Stimulated activated CD8-positive, alpha-beta memory T cell treated with anti-CD3 and anti-CD28 coated beads, Interleukin-7, amount 100 ng/mL, for 24 hours (primary cell): ENCODE measurements at places on chromosomes 11 and 22.

DNA sequence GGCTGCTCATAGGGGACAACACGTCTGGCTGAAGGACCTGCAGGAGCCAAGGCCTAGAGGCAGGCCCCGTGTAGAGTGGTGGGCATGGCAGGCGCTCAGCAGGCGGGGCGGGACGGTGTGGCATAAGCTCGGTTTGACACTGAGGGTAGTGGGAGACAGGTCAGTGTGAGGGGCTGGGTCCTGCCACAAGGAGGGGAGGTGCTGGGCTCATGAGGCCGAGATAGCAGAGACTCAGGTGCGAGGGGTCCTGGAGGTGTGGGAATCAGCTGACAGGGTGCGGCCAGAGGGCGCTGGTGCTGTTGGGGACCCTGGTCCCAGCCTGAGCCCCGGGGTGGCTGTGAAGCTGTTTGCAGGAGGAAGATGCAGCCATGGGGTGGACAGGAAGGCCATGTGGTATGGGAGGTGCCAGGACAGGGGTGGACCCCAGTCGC is 6.7 kb downstream of the SLC22A12 start:
- DNase-seq = no peak

GRCh38 chr22:39369586-39369985 is 19.8 kb downstream of the SYNGR1 start:
- DNase-seq = no peak

DNA sequence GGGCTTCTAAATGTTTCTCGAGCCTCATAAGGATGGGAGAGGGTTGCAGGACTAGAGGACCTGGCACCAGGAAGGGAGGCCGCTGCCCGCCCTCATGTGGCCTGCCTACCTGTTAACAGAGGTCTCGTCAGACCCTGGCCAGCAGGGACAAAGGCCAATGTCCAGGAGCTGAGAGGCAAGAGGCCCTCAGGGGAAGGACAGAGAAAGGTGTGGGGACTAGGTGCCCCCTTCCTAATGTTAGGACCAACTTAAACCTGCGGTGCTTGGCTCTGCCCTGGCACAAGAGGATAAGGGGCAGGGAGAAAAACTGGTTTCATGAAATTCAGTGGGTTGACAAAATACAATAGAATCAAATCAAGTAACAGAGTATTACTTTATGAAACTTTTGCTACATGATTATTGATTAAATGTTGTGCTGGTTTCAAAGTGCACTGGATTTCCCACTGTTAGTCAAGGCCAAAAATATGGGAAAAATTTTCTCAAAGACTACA is 20.0 kb upstream of the SYT12 start:
- no peak for DNase-seq

DNA sequence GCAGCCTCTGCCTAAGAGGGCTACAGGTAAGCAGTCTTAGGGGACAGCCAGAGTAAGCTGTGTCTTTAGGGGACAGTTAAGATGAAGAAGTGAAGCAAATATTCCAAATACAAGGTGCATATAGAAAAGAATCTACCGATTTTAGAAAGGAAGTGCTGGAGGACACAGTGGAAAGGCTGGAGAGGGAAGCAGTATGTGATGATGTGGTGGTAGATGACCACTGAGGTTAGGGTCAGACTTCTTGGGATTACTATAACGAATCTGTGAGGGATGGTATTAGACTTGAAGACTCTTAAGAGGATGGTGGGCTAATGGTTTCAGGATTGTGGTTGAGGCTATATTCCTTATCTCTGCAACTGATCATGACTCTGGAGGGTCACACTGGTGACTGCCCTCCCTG is 40.0 kb upstream of the PHOX2A start:
- no peak for DNase-seq

- no peak for DNase-seq
Measured at GRCh38 chr22:38218661-38219622, 17.1 kb downstream of the MAFF start.

GRCh38 chr22:43092085-43092484 is 2.9 kb upstream of the TTLL1 start:
- no peak for DNase-seq

- DNase-seq = no peak
Measured at GRCh38 chr22:31867386-31868153, 76.8 kb upstream of the YWHAH start.

GRCh38 chr22:50674130-50674500 is 1.5 kb downstream of the SHANK3 start:
- DNase-seq = no peak

- no peak for DNase-seq
Measured at GRCh38 chr11:33930317-33931021, 38.6 kb upstream of the LMO2 start.

GRCh38 chr11:64089915-64090805 is 54.4 kb downstream of the FLRT1 start:
- no peak for DNase-seq

- no peak for DNase-seq
Measured at GRCh38 chr11:134951305-134951700, 539.3 kb upstream of the B3GAT1 start.

GRCh38 chr22:50699756-50700386 is 27.2 kb downstream of the SHANK3 start:
- no peak for DNase-seq

DNA sequence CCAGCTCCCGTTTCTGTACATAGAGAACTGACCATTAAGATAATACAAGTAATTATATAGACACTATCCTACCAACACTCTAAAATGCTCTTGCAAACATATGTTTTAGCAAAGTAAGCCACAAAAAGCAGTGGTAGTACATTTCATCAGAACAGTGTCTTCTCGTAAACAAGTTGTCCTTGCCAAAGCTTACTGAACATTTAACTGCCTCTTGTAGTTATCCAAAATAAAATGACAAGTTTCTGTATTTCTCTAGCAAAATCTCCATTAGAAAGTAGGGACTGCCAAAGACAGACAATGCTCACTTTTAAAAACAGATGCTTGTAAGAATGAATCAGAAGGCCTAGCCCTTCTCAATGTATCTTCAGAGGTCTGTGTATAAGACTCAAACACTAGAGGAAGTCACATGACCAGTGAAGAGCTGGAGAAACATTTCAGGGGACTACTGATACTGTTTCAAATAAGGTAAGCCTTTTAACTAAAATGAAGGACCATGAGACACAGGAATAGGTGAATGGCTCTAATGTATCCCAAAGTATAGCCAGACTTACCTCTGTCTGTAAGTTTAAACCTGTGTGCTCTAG is 7.8 kb upstream of the ZC3H12C start:
- no peak for DNase-seq

- DNase-seq = no peak
Measured at GRCh38 chr22:25174888-25175411, 24.7 kb upstream of the CRYBB3 start.

- DNase-seq = peak; percentile 26
Measured at GRCh38 chr11:65204646-65205601, 23.2 kb downstream of the CAPN1 start.

GRCh38 chr11:11910541-11910940 is 68.8 kb downstream of the USP47 start:
- no peak for DNase-seq

- no peak for DNase-seq
Measured at GRCh38 chr11:85589373-85589772, 37.8 kb downstream of the DLG2 start.

- no peak for DNase-seq
Measured at GRCh38 chr11:67562963-67563704, 20.5 kb upstream of the GSTP1 start.

- DNase-seq = no peak
Measured at GRCh38 chr22:48754611-48755058, 1073.0 kb downstream of the BRD1 start.

GRCh38 chr11:95500466-95500865 is 269.5 kb upstream of the SESN3 start:
- no peak for DNase-seq

DNA sequence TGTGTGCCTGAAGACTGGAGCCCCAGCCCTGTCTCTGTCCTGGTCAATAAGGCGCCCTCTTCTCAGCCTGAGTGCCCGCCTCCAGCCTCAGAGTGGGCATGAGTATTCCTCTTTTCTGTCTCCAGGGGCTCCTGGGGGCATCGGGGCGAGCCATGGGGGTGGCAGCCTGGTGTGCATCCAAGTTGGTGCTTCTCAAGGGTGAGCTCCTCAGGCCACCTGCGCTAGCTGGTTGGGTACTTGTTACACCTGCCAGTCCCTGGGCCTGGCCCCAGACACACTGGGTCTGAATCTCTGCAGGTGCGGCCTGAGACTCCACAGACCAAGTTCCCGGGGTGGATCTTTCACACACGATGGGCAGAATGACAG is 168.6 kb upstream of the B3GAT1 start:
- no peak for DNase-seq

DNA sequence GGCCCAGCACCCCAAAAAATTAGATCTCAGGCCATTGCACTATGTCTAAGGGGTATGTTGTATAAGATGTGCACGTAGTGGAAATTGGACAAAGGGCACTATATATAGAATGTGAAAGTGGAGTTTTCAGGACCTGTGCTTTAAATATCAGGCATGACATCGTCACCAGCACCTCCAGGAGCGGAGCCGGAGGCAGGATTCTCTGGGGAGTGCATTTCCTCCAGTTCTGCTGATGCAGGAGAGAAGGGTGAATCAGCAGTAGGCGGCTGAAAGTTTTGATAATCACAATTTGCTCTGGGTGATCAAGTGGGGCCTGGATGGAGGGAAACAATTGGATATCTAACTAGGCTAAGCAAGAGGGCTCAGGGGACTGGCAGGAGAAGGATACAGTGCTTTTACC is 69.1 kb upstream of the NTM start:
- no peak for DNase-seq

DNA sequence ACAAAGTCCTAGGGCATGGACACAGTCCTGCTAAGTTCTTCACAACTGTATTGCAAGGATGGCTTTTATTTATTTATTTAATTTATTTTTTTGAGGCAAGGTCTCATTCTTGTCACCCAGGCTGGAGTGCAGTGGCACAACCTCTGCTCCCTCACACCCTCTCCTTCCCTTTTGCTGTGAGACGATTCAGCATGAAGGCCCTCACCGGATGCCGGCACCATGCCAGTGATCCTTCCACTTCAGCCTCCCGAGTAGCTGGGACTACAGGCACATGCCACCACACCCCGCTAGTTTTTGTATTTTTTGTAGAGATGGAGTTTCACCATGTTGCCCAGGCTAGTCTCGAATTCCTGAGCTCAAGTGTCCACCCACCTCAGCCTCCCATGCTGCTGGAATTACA is 17.8 kb downstream of the EED start:
- DNase-seq = no peak

GRCh38 chr22:24455039-24455438 is 27.6 kb downstream of the ADORA2A start:
- DNase-seq = no peak

- no peak for DNase-seq
Measured at GRCh38 chr22:19800761-19801244, 40.2 kb downstream of the TBX1 start.

DNA sequence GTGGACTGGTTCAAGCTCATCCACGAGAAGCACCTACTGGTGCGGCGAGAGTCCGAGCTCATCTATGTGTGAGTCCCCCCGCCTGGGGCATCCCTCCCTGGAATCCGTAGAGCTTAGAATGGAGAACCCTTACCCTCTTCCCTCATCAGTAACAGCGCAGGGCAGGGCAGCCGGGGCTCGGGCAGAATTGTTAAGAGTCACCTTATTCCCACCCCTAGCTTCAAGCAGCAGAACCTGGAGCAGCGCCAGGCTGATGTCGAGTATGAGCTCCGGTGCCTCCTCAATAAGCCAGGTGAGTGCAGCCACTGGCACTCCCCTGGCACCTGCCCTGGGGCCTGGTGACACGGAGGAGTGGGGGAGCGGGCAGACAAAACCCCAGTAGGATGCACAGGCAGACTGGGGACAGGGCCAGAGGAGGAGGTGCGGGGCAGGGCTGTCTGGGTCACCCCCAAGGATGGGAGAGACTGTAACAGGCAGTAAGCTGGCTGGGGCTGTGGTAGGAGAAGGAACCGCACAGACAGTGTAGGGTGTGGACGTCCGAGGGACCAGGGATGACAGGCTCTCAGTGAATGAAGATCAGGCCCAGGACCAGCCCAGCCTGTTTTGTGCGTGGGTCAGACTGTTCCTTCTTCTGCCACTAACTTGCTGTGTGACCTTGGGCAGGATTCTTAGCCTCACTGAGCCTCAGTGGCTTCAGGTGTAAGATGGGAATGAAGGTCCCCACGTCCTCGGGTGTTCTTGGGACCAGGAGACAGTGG is 20.4 kb downstream of the C22orf23 start:
- DNase-seq = no peak

GRCh38 chr11:37841016-37841415 is 1243.0 kb upstream of the RAG2 start:
- no peak for DNase-seq

- no peak for DNase-seq
Measured at GRCh38 chr22:25898707-25899365, 156.8 kb downstream of the MYO18B start.

DNA sequence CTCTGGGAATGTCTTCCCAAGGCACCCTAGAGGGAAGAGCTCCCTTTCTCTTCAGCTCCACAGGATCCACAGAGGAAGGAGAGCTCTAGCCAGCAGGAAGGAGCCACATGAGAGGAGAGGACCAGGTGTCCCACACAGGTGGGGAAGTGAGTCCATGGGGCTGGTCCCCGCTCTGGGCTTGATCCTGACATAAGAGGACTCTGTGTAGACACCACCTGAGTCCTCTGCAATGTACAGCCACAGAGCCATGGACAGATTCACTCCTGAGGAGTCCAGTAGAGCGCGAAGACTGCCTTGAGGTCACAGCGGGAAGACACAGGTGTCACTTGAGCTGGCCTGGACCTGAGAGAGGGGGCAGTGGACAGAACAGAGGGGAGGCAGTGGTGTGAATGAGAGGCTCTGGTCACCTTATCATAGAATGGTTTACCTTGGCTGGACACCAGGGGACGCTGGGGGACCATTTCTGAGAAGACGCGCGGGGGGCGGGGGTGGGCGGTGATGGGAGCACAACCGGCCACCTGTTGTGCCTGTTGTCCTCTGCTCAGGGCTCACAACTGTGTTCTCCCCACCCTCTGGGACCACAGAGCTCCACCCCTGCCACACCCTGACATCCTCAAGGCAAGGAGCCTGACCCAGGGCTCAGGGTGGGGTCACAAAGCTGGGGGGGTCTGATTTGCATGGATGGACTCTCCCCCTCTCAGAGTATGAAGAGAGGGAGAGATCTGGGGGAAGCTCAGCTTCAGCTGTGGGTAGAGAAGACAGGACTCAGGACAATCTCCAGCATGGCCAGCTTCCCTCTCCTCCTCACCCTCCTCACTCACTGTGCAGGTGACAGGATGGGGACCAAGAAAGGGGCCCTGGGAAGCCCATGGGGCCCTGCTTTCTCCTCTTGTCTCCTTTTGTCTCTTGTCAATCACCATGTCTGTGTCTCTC is 128.2 kb downstream of the ZNF280B start:
- DNase-seq = no peak

GRCh38 chr22:21807544-21808529 is 59.6 kb downstream of the MAPK1 start:
- DNase-seq = no peak

- no peak for DNase-seq
Measured at GRCh38 chr22:20147237-20147988, 3.4 kb downstream of the CCDC188 start.
